ENCODE measurements at places on chromosomes 5 and 9. TPM values are rescaled to one million over a fixed set of nuclear protein-coding genes. Genes with fewer than 3 reads are reported as not detected.
A peak's percentile ranks its signal among the peaks of the same experiment; 100 is the strongest.

TMEM174 gene
- total RNA-seq, result not detected

- DNase-seq, result no peak
Measured at GRCh38 chr9:71306134-71306533, 184.7 kb upstream of the TRPM3 start.

- no peak for DNase-seq
Measured at GRCh38 chr9:79742110-79742721, 170.5 kb downstream of the TLE4 start.

- no peak for DNase-seq
Measured at GRCh38 chr5:73229271-73229670, 56.3 kb downstream of the TMEM174 start.

GRCh38 chr9:61673664-61674381 is 484.0 kb downstream of the SPATA31A7 start:
- DNase-seq, result no peak

PKD2L2 gene
- total RNA-seq, result not detected

GRCh38 chr5:25570067-25570583 is 925.3 kb upstream of the CDH10 start:
- no peak for DNase-seq

- DNase-seq, result no peak
Measured at GRCh38 chr5:67985686-67986387, 229.7 kb upstream of the PIK3R1 start.

GNAQ gene
- total RNA-seq, result 20.6 TPM

IL4 gene
- not detected for total RNA-seq

GRCh38 chr5:82422001-82422740 is 144.0 kb upstream of the RPS23 start:
- DNase-seq, result no peak

DNA sequence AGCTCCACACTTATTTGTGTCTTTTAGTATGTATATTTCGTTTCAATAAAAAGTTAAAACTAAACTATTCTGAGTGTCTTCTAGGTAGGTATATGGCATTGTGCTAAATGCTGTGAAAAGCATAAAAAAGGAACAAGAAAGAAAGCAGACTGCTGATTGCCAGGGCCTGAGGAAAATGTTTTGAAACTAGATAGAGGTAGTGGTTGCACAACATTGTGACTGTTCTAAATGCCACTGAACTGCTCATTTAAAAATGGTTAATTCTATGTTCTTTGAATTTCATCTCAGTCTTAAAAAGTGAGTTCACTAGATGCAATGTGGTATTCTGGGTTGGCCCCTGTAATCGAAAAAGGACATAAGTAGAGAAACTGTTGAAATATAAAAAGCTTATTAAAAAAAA is 2.6 kb upstream of the ALAD start:
- DNase-seq, result no peak

NFIL3 gene
- total RNA-seq, result 7.5 TPM

DNA sequence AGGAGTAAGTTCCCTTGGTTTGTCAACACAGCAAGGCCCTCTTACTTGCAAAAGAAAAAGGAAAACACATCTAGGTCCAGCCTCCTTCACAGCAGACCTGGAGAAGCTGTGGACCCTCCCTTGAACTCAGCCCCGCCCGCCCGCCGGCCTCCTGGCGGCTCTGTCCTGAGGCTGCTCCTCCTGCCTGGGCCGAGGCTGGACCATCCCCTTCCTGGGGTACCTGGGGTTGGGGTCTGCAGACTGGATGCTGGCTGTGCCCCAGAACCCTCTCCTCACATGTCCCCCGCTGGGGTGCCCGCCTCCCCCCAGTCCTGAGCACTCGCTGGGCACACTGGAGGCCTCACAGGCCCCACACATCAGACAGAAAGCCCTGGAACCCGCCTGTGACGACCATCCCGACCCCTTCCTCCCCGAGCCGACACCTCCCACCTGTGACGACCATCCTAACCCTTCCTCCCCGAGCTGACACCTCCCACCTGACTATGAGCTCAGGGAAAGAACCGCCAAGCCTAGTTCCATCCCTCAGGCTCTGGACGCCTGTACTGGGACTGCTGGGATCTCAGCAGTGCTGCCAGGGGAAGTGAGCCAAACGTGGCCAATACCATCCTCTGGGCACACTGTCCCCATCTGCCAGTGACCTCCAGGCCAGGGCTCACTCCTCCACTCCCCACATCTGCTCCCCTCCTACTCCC is 7.2 kb upstream of the TMEM210 start:
- DNase-seq, result no peak

- DNase-seq, result no peak
Measured at GRCh38 chr9:113545068-113545467, 81.5 kb downstream of the RGS3 start.

DNA sequence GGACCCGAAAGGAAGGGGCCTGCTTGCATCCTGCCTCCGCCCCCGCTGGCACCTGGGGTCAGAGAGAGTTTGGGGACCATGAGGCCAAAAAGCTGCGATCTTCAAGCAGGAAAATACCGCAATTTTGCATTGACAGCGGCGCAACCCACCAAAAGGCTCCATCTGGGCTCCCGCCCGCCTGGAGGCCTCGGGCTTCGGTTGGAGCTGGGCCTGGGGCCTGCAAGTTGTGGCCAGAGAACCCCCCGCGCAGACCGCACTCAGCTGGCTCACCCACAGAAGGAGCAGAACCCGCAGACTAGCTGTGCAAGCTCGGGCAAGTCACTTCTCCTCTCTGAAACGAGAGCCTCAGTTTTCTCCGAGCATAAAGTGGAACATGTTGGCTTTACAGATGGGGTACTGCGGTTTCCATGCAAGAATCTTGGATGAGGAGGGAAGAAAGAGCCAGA is 1.3 kb downstream of the NR5A1 start:
- no peak for DNase-seq

SLC46A2 gene
- not detected for total RNA-seq

DNA sequence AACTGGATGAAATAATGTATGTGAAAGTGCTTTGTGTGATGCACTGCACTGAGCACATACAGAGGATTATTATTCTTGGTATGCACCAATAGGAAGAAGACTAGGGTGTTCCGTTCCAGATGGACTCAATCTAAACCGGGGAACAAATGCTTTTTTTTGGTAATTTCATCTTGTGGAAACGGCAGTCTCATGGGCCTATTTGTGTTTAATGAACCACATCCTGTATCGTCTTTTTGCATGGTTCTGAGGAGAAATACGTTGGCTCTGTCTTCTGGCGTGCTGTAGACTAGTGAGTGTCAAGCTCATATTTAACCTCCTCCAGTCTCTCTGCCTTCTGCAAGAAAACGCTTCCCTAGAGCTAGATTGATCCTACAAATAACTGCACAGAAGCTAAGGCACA is 30.0 kb downstream of the TRIM32 start:
- no peak for DNase-seq

DNA sequence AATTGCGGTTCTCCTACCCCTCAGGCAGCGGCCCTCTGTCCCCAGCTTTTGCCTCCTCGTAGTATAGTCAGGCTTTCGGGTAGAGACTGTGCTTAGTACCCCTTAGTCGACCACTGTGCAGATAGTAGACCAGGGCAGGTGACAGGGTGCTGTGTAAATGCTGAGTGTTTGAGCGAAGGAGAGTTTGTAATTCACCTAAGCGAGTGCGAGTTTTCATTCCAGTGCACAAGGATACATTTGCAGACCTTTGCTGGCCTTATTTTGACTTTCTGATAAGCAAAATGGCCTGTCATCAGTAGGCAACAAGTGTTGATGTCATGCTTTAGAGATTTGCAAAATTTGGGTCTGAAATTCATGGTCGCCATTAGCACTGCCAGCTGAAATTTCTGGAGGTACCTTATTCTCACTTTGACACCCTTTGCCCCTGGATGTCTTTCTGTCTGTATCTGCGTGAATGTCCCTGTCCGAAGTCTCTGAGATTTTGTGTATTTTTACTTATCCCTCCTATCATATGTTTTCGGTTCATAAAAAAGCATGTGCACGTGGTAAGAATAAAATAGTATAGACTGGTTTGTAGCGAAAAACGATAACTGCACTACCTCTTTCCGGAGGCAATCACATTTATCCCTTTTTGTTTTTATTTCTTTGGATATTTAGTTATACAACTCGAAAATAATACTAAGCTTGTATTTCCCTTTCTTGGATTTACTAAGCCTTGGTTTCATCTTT is 1.9 kb downstream of the LMNB1 start:
- no peak for DNase-seq

- DNase-seq, result no peak
Measured at GRCh38 chr5:58107704-58108103, 352.2 kb downstream of the PLK2 start.

GRCh38 chr5:108125771-108126511 is 256.0 kb downstream of the FBXL17 start:
- no peak for DNase-seq

GRCh38 chr9:111161015-111161415 is 122.7 kb upstream of the LPAR1 start:
- DNase-seq, result no peak

DNA sequence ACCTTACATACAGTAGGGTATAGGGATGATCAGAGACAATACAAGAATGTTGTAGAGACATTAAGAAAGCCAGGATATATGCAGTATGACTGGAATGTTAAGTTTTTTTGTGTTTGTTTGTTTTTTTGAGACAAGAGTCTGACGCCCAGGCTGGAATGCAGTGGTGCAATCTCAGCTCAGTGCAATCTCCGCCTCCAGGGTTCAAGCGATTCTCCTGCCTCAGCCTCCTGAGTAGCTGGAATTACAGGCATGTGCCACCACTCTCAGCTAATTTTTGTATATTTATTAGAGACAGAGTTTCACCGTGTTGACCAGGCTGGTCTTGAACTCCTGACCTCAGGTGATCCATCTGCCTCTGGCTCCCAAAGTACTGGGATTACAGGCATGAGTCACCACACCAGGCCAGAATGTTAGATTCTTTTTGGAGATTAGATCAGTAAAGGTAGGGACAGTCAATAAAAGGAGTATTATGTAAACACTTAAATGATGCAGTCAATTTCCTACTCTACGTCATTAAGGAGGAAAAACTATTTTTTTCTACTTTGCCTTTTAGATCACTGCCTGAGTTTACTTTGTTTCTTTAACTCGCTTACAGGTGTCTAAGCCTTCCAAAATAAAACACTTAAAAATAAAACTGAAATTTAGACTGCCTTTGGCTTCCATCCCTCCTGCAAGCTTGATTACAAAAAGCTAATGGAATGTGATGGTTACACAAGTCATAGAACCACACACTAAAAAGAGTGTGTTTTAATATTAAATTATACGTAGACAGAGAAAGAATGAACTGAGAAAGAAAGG is 6.8 kb upstream of the HNRNPA0 start:
- peak; percentile 27 for DNase-seq

DNA sequence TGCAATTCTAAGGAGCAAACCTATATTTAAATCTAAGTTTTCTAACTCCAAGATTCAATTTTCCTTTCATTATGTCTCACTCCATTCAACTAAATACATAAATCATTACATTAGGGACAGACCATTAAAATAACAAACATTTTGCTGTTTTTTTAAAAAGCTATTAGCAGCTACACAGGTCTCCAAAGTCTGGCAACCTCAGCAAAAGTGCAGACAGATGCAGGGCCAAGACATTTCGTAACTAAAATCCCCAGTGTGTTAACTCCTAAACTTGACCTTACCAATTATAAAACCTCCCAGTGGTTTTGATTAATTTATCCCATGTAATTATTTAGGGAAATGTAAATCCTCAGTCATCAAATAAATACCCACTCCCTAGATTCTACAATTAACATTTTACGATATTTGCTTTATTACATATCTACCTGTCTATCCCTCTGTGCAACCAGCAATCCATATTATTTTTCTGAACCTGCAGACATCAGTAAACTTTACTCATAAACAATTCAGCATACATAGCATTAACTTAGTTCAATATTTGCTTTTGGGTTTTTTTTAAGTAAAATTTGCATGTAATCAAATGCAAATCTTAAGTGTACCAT is 64.7 kb downstream of the RGS7BP start:
- DNase-seq, result no peak

- DNase-seq, result no peak
Measured at GRCh38 chr5:73380710-73381589, 67.6 kb downstream of the FOXD1 start.

All from H4 (cell line).